ENCODE measurements at places on chromosomes 16 and 17.

DNA sequence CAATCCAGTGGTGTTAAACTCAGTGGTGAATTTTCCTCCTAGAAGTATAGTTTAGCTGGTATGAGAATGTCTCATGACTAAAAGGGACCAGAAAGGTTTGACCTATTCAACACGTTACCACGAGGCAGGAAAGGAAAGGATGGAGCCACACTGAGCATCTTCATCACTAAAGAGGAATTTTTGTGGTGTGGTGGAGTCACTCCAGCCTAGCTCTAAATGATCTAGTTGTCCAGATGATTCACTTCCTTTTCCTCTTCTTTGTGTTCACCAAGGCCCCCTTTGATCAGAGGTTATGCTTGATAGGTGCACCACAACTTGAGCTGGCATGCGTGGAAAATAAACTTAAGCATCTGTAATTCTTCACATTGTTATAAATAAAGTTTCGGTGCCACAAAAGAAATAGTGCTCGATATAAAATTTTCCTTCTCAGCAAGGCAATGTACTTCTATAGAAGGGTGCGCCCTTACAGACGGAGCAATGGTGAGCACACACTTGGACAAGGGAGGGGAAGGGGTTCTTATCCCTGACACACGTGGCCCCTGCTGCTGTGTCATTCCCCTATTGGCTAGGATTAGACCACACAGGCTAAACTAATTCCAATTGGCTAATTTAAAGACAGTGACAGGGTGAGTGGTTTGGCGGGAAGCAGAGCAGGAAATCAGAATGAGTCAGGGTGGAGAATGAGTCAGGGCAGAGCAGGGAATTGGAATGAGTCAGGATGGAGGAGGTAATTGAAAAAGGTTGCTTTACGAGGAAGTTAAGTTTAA is 254.6 kb downstream of the HS3ST3A1 start:
- no peak for DNase-seq

GRCh38 chr17:58191241-58191896 is 1.2 kb upstream of the EPX start:
- no peak for DNase-seq

- no peak for DNase-seq
Observed at GRCh38 chr16:58265480-58266052, 29.3 kb downstream of the PRSS54 start.

DNA sequence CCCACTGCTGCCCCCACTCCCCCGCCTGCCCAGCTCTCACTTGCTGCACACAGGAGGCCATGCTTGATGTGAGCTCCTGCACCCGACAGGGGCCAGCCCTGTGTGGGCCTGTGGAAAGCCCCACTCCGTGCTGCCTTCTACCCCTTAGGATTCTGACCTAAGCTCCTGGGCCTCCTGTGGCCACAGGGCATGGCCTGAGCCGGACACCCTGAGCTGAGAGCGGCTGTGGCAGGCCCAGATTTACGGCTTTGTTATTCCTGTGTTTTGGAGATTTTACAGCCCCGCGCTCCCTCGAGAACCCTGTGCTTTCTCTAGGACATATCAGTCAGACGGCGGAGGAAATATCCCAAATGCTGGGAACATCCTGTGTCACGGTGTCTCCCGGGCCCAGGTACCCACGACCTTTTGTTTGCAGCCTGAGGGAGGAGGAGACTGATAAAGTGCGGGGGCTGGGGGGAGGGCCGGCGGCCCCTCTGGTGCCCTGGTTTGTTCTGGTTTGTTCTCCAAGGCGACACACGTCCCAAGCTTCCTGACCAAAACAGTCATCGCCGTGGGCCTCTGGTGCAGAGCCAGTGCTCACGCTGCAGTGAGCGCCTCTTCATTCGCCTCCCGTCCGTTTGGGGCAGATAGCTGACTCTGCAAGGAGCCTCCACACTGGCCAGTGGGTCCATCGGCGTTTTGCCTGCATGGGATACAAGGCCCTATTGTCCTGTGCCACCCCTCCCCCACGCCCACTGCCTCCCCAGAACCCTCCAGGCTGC is 363.4 kb downstream of the C16orf95 start:
- no peak for DNase-seq

- DNase-seq: no peak
Observed at GRCh38 chr16:4618645-4619418, 4.1 kb upstream of the UBALD1 start.

- DNase-seq: no peak
Observed at GRCh38 chr17:6712058-6712853, 913 bp downstream of the SLC13A5 start.

GRCh38 chr16:75931970-75932369 is 205.7 kb upstream of the CPHXL start:
- DNase-seq: no peak

DNA sequence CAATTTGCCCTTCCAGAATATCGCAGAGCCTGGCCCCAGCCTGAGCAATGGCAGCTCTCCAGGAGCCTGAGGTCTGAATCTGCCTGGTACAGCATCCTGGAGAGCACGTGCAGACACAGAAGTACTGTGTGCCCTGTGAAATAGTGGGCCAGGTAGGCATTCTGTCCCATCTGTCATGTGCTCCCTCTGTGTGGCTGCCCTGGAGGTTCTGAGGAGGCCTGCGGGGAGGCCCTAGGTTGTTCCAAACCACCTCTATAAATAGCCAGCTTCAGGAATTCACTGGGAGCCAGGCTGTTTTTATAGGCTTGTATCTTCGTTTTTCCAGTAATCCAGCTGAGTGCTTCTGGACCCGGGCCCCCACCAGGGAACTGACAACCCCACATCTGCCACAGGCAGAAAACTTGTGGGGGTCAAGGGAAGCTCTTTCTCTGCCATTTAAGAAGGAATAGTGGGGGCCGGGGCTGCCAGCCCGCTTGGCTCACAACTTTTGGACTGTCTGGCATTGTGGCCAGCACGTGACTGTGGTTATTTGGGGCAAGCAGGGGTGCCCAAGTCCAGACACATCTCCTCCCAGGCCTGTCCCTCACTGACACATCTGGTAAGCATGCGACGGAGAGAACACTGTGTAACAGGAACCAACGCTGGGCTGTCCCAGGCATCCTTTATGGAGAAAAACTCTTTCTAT is 356.3 kb upstream of the TNRC6C start:
- no peak for DNase-seq

GRCh38 chr16:11698271-11698689 is 30.0 kb downstream of the SNN start:
- no peak for DNase-seq

- no peak for DNase-seq
Observed at GRCh38 chr17:77503916-77504651, 363.3 kb downstream of the SEC14L1 start.

DNA sequence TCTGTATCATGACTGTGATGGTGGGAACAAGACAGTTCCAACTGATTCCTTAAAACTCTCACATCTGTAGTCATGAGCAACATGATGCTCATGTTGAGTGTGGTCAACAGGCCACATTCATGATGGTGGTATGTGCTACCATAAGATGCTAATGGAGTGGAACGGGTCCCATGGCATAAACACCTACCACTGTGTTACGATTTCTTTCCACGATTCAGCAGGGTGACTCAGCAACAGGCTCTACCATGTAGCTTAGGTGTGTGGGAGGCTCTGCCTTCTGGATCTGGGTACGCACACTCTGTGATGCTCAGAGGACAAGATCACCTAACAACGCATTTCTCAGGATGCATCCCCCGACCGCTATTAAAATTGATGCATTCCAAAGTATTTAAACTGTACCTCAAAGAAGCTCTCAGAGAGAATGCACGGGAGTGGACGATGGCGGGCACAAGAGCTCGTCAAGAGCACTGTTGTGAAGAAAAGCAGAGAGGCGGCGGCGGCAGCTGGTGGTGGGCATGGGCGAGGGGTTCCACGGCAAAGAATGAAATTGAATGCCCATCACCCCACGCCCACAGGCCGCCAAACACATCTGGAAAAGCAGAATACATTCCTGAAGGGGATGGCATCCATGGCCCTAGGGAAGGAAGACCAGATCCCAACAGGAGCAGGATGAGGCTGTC is 133.3 kb downstream of the ZNF778 start:
- DNase-seq: no peak

- no peak for DNase-seq
Observed at GRCh38 chr17:77560841-77561240, 397.7 kb upstream of the TNRC6C start.

DNA sequence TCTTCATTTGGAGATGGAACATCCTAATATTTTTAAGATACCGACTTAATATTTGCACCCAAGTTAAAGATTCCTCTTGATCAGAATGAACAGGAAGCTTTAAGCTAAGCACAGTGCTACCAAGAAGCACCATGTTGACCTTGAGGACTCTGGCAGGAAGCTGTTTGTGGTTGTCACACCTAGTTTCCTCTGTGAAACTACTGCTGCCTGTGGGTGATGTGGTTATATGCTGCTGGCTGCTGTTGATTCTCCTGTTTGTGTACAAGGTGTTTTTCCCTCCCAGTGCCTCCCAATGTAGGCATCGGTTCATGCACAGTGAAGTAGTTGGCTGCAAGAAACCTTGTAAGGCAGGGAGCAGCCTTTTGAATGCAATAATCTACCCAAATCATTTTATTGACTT is 23.4 kb downstream of the RBL2 start:
- DNase-seq: no peak

GRCh38 chr16:57017251-57017650 is 27.9 kb downstream of the NLRC5 start:
- no peak for DNase-seq

DNA sequence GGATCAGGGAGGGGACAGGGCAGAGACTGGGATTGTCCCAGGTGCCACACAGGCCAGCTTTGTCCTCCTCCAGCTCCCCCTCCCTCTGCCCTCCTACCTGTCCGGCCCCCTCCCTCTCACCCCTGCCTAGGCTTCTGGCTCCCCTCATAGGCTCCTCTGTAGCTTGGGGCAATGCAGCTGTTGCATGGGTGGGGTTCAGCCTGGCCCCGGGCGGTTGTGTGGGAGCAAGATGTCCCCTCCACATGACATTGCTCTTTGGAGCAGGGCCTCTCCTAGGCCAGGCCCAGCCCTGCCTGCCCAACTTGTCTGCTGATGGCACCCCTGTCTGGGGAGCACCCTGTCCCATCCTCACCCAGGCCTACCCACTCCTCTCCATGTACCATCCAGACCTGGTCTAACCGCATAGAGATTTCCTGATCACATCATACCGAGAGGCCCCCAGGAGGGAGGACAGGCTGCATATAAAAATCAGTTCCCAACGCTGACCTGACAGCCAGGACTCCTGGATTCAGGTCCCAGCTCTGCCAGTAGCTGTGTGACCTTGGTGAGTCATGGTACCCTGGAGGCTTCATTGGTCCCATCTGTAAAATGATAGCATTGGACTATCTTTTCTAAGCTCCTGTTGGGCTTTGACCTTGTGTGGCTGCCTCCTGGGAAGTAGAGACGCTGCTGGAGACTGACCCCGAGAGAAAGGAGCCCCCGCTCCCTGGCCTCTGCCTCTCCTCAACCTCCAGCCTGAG is 48.8 kb upstream of the DLX4 start:
- no peak for DNase-seq

DNA sequence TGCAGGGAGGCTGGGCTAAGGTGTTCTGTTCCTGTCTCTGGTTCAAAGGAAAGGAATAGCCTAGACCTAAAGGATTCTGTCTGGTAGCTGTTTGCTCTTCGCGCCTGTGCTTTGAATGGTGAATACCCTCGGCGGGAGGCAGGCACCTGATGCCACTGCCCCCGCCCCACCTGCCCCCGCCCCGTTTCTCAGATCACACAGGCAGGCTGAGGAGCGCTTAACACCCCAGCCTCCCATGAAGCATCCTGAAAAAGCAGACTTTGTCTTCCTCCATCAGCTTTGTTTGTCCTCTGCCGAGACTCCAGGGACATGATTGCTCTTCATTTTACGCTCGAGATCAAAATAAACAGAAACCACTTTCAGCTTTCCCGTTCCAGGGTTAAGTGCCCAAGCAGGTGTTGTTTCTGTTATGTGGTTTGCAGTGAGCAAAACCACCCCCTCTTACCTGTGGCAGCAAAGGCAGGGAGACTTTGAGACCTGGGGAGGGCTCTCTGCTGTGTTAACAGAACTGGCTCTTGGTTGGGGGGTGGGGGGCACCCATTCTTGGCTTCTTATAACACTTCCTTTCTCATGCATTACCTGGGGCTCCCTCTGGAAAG is 452.1 kb downstream of the WWOX start:
- peak; percentile 89 for DNase-seq

- DNase-seq: no peak
Observed at GRCh38 chr17:17712268-17712924, 31.1 kb downstream of the RAI1 start.

GRCh38 chr17:19298569-19299213 is 61.5 kb downstream of the EPN2 start:
- DNase-seq: no peak

GRCh38 chr16:20897922-20898321 is 2.2 kb downstream of the DCUN1D3 start:
- DNase-seq: no peak

- no peak for DNase-seq
Observed at GRCh38 chr16:65624666-65625065, 502.8 kb upstream of the CDH11 start.

DNA sequence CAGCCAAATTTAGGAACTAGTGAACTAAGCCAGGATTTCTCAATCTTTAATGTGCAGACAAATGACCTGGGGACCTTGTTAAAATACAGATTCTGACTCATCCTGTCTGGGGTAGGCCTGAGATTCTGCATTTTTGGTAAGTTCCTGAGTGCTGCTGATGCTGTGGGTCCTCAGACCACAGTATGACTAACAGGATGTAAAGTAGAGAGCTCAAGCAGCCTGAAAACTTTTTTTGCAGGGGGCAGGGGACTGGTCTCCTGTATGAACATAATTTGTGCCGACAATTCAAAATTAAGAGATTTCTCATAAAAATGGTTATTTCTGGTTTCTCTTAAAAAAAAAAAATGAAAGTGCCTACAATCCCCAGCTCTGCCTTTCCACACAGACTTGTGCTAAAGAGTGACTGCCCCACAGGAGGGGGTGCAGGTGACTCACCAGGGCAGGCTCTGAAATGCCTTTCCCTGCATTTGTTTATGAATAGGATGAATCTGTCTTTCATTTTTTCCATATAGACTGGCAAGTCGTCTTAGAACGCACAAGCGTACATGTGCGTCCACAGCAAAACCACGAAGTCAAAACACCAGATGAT is 271.5 kb downstream of the PHKB start:
- no peak for DNase-seq

DNA sequence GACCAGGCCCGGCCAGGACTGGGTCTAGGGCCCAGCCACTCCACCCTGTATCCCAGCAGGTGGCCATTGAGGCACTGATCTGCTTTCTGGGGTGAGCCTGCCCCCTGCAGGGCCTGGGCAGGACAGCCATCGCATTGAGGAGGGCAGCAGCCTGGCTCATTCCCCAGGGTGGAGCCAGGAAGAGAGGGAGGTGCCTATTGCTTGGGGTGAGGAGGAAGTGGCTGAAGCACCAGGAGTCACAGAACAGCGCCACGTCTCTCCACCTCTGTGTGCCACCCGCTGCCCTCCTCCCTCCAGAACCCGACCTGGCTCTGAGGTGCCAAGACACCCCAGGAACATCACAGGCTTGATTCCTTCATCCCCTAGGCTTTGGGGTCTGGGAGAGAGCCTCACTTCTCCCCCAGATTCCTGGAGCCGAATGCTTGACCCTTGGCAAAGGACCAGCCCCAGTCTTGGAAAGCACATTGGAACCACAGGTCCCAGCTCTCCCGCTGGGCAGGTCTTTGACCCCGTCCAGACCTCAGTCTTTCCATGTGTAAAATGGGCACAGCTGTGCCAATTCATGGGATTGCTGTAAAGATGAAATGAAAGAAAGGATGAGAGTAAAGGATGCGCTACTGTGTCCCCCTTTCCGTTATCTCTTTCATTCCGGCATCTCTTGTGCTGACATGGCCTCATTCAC is 7.2 kb upstream of the KRT36 start:
- peak; percentile 77 for DNase-seq

GRCh38 chr17:67156269-67157199 is 88.5 kb downstream of the HELZ start:
- DNase-seq: no peak

- no peak for DNase-seq
Observed at GRCh38 chr17:51154176-51154575, 817 bp downstream of the NME1 start.

Measured in NCI-H1436 treated with DMSO at 0.1 percent for 48 hours (cell line).